ENCODE measurements at places on chromosomes 4 and X.
A peak's percentile ranks its signal among the peaks of the same experiment; 100 is the strongest.

- DNase-seq, result no peak
Observed at GRCh38 chr4:130722361-130722760, 1626.4 kb downstream of the C4orf33 start.

- DNase-seq, result no peak
Observed at GRCh38 chr4:84263415-84263814, 235.7 kb downstream of the NKX6-1 start.

DNA sequence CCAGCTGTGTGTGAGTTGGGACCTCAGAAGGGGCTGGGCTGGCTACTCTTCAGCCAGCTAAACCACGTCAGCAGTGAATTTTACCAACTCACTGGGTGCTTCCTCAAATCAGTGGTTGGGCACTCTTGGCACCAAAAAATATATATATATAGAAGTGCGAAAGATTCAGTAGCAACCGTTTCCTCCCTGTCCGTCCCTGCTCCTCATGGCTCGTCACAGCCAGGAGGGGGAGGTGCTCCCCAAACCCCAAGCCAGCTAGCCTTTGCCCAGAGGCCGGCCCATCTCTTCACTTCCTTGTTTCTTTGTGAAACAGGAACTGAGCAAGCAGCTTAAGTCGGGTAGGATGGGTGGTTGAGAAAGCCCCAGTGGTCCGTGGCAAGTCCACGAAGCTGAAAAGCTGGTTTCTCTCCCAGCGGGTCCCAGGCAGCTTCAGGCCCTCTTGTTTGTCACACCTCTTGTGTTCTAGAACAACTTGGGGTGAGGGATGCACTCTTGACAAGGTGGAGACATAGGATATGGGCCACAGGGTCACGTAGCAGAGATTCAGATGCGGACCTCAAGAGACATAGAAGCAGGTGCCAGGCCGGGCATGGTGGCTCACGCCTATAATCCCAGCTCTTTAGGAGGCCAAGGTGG, 6.8 kb upstream of the SASH3 start:
- DNase-seq, result no peak

DNA sequence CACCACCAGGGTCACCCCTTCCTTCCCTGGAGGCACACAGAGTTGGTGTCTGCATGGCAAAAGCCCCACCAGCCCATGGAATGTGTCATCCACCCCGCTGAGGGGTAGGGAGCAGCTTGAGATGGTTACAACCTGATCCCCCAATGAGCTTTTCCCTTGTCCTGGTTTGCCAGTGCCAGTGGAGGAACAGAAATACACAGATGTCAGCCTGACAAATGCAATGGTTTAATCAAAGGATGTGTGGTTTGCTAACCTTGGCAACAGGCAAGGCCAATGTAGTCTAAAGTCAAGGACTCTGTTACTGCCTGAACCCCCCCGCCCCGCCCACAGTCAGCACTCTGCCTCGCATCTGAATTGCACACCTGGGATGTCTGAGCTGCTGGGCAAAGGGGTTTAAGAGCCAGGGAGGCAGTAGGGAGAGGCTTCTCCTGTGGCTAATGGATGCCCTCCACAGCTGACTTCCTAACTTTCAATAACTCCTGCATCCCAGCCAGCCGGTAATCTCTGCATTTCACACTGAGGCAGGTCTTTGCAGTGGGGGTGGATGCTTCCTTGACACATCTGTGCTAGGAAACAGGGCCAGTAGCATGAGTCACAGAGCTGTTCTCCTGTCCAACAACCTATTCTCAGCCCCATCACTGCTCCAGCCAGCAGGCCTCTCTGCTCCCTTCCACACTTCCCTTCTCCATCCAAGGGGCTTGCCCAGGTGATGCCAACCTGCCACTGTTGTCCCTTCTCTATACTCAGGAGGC, 137.5 kb downstream of the AMMECR1 start:
- peak; percentile 70 for DNase-seq

GRCh38 chr4:140943486-140944198, 187.5 kb upstream of the TBC1D9 start:
- peak; percentile 92 for DNase-seq

DNA sequence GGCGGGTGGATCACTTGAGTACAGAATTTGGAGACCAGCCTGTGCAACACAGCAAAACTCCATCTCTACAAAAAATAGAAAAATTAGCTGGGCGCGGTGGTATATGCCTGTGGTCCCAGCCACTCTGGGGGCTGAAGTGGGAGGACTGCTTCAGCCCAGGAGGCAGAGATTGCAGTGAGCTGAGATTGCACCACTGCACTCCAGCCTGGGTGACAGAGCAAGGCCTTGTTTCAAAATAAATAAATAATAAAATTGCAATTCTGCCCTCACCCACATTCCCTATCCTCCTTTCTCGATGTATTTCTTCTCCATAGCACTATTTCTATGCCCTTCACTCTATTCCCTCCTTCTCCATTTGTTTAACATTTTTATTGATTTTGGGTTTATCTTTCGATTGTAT, 8.7 kb upstream of the SLAIN2 start:
- DNase-seq, result no peak

DNA sequence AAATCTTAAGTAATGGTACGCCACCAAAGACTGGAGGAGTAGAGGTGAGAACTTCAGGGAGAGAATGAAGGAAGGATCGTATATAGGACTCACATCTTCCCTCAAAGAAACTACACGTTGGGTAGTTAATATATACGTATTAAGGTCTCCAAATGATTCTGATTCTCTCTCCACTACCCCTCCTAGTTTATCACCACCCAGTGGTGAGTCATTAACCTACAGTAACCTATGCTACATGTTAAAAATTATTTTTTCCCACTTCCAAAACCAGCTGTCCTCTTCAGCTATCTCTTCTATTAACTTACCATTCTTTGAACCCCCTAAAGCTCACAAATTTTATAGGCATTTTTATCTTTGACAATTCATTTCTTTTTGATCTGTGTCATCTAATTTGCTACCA, 69.7 kb downstream of the RPS6KA6 start:
- DNase-seq, result no peak

DNA sequence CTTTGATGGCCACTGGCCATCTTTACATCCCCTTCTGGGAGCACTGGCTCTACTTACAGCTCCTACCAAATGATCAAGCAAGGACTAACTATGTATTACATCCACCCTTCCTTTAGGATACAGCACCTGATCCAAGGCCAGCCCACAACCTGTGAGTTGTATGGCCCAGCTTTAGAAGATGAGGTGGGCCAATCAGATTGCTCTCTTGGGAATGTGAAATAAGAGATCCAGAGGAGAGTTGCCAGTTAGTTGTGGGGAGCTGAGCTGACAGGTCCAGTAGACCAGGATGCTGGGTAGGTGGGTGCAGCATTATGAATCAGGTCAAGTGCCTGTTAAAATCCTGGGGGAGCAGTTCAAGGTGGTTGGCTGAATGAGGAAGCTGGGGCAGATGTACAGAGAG, 111.5 kb downstream of the GNL3L start:
- no peak for DNase-seq

GRCh38 chr4:43778187-43778915, 670.3 kb downstream of the KCTD8 start:
- no peak for DNase-seq

DNA sequence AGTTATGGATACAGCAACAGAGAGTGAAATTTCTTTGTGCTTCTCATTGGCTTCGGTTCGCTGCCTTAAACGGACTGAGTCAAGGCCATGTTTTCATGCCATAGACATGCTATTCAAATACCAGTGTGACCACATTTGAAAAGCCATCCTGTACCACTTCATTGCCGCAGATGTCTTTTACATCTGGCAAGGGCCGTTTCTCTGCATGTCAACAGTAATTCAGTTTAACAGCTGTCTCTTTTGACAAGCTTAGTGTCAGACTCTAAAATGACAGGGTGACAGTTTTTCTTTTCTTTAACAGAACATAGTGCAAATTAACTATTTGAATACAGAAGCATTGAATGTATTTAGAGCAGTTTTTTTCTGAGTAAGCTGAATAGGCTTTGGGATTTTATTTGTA, 362.2 kb upstream of the POU3F4 start:
- no peak for DNase-seq

DNA sequence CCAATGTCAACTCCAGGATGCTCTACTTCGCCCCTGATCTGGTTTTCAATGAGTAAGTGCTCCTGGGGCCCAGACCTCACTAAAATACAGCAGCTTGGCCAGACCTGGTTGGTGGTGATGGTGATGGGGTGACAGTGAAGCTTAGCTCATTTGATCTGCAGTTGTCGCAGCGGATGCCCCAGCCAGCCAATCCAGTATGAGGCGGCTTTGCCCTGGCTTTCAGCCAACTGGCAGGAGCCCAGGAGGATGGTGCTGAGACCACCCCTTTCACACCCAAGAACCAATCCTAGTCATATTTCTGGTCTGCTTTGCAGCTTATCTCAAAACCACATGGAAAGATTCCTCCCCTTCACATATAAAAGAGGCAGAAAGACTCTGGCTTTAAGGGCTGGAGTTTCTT, 173.8 kb downstream of the AR start:
- no peak for DNase-seq

- DNase-seq, result peak; percentile 1
Observed at GRCh38 chr4:72613959-72614358, 44.9 kb upstream of the ADAMTS3 start.

GRCh38 chr4:74402692-74403456, 37.9 kb downstream of the EREG start:
- DNase-seq, result no peak

GRCh38 chr4:22593933-22594332, 78.1 kb upstream of the ADGRA3 start:
- DNase-seq, result no peak

DNA sequence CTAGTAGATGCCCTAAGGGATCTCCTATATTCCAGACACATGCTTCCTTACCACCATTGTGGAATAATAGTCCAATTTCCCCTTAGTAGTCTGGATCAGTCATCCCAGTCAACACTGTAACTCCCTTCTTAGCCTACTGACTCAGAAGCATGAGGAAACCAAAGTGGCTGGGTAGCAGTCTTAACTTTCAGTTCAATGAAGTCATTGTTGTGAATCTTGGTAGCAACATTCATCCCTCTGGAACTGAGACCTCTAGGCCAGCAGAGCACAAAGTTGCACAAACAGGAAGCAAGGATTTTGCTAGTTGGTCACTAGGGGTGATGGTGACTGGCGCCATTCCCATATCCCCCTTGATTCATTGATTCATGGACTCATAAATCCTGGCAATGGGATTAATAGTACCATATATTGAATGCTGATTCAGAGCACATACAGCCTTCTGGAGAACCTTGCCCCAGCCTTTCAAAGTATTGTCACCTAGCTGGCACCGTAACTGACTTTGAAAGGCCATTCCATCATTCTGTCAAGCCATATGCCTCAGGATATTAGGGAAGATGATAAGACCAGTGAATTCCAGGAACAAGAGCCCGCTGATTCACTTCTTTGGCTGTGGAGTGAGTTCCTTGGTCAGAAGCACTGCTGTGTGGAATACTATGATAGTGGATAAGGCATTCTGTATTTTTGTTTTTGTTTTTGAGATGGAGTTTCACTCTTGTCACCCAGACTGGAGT, 19.7 kb upstream of the GPAT3 start:
- peak; percentile 48 for DNase-seq

DNA sequence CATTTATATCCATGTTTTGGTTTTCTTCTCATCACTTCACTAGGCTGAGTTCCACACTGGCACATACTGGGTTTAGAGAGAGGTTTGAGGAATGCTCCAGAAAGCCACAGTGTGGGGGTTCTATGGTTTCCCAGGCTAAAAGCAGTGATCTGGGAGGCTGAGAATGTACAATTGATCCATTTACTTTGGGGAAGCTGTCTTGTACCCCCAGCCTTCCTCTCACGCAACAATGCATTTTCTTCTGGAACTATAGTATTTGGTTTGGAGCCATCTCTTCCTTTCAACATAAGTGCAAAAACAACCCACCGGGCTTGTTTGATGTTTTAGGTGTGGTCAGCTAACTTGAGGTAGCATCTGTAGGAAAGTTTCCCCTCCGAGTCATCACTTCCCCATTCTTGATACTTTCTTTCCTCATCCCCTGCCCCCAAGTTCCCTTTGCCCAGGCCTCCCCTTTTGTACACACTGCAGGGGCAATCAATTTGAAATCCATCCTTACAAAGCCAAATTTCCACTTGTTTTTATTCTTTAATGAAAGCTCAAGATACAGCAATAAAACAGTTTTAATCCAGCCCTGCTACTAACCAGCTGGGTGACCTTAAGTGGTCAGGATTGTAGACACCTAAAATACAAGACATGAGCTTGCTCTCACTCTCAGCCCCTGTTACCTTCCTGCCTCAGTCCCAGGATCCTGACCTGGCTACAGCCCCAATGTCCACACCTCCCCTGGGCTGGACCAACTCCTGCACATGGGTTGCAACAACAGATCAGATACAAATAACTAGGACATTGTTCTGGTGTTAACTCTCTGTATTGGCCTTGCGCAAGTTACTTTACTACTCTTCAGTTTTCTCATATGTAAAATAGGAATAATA, 109.2 kb downstream of the FHDC1 start:
- DNase-seq, result no peak

GRCh38 chr4:14575289-14575688, 427.0 kb upstream of the CPEB2 start:
- no peak for DNase-seq

DNA sequence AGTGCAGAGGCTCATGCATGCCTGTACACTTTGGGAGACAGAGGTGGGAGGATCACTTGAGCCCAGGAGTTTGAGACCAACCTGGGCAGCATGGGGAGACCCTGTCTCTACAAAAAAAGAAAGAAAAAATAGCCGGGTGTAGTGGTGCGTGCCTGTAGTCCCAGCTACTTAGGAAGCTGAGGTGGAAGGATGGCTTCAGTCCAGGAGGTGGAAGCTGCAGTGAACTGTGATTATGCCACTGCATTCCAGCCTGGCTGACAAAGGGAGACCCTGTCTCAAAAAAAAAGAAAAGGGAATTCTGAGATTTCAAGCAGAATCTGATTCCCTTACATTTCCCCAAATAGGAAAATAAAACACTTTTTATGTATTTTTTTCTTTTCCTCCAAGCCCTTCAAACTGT, 83.5 kb downstream of the SYNPO2 start:
- DNase-seq, result no peak

- peak; percentile 64 for DNase-seq
Observed at GRCh38 chrX:331151-331824, 12.7 kb upstream of the GTPBP6 start.

GRCh38 chr4:175703956-175704600, 108.0 kb downstream of the GPM6A start:
- DNase-seq, result no peak

- DNase-seq, result peak; percentile 71
Observed at GRCh38 chrX:41148553-41148952, 63.3 kb downstream of the USP9X start.

- DNase-seq, result peak; percentile 32
Observed at GRCh38 chr4:23770011-23770410, 119.8 kb downstream of the PPARGC1A start.

DNA sequence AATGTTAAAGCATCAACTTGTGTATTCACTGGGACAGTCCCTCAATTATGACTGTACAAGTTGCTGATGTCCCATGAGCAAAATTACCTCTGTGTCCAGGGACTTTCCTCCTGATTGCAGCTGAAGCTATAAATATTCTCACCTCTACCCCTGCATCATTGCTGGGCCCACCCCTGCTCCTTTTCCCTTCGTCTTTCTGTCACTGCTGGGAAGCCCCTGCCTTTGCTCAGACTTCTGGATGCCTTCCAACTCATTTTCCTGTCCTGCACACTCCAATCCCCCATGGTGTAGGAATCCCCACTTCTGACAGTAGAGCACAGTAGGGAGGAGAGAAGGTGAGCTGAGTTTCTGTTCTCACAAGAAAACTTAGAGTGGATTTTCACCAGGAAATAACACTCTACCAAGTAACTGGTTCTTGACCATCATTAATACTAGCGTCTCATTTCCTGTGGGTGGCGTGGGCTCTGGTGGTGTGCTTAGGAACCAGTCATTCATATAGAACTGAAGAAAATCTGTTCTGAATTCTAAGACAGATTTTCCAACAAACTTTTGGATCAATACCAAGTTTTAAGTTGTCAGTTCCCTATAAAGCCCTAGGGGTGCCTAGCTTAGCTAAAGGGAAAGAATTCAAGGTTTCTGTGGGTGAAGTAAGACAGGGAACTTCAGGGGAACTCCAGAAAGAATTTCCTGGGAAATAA, 136.2 kb upstream of the MED14 start:
- peak; percentile 28 for DNase-seq
